ENCODE measurements at places on chromosomes 7 and 10.
A peak's percentile ranks its signal among the peaks of the same experiment; 100 is the strongest.

GRCh38 chr10:14056610-14057332 is 274.0 kb downstream of the FRMD4A start:
- peak; percentile 93 for DNase-seq

DNA sequence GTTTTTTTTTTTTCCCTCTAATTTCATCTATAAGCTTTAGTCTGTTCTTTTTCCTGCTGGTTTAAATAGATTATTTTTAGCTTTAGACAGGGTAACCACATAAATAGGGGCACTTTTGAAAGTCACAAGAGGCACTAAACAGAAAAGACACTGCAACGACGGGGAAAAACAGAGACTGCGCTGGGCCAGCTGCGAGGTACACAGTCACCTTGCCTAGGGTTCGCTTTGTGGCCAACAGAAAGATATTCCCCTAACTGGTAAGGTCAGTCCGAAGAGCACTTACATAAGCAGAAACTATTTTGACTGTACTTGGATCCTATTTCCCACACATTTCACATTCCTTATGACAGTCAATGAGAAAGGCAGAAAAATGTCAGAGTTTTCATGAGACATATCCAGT is 175.6 kb upstream of the PHF14 start:
- DNase-seq: no peak

DNA sequence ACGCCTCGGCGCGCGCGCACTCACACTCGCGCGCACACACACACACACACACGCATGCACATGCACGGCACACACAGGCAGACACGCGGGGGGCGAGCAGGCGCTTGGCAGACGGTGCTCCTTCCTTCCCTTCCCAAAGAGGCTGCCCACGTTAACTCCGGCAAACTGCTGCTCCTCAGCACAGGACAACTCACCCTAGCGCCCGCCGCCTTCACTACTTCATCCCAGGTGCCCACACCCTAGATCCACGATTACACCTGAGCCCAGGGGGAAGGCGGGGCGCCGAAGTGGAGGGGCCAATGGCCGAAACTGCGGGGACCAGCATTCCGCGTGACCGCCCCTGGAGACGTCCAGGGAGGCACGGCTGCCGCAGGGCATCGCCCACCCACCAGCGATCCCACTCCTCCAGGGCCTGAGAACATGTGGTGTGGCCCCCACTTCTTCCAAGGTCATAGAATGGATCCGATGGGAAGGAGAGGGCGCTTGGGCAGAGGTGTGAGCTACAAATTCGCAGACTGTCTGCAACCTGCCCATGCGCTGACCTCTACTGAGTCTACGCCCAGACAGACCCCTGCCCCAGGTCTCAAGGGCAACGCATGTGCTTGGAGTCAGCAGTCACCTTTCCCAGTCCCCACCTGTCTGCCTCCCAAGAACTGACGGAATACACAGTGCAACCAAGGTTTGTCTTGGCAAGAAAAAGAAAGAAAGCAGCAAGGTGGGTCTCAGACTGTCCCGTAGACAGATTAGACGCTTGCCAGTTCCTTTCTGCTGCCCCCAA is 74.6 kb downstream of the CALN1 start:
- no peak for DNase-seq

DNA sequence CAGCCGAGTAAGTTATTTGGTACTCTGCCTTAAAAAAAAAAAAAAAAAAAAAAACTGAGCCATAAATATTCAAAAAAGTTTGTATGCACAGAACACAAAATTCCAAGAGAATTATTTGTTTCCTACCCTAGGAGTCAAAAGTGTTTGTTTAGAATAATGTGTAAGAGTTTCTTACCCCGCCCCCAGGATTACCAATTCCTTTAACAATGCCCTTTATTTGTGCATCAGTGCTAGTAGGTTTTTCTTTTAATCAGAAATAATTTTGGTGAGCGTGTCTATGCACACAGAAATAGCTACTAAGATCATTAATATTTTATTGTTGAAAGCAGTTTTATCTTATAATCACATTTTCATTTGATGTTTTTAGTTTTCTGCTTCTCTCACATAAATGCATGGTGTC is 374.6 kb downstream of the DPP6 start:
- DNase-seq: no peak

GRCh38 chr10:4532976-4533375 is 293.0 kb upstream of the AKR1E2 start:
- no peak for DNase-seq

GRCh38 chr7:110084181-110084807 is 1006.6 kb upstream of the LRRN3 start:
- no peak for DNase-seq

- DNase-seq: no peak
Measured at GRCh38 chr7:79570903-79571302, 117.4 kb upstream of the MAGI2 start.

GRCh38 chr10:63605197-63605967 is 84.2 kb downstream of the REEP3 start:
- peak; percentile 13 for DNase-seq

DNA sequence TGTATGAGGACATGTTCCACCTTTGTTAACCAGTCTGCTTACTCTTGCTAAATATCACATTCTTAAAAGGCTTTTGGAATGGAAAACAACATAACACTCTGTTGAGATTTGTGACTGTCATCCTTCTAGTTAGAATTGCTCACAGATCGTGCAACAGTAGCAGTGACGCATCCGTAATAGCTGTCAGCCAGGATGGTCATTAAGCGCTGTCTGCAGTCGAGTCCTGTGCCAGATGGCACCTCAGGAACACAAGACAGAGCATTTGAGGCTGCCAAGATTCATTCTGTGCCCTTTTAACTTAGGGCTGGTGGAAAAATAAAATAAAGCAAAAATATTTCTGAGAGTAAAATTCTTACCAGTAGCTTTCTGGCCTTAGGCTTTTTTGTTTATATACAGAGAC is 348.6 kb downstream of the ANKRD7 start:
- DNase-seq: no peak

- no peak for DNase-seq
Measured at GRCh38 chr10:80598084-80598798, 60.5 kb downstream of the SH2D4B start.

DNA sequence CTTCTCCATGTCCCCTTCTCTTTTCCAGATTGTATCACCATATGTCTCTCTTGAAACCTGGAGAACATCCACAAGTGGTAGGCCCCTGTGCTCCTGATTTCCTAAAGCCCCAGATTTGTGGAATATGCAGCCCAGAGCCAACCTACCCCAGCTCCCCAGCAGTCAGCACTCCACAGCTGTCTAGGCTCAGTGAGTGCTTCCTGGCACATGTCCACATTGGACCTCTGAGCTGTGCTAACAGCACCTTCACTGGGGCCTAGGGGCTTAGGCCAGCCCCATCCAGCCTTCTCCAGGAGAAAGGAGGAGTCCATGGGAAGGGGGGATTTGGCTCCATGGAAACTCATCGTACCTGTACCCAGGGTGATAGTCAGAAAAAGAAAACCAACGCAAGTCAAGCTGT is 192.7 kb downstream of the FGFR2 start:
- DNase-seq: no peak

GRCh38 chr10:106107706-106108105 is 1056.8 kb downstream of the SORCS1 start:
- peak; percentile 47 for DNase-seq

DNA sequence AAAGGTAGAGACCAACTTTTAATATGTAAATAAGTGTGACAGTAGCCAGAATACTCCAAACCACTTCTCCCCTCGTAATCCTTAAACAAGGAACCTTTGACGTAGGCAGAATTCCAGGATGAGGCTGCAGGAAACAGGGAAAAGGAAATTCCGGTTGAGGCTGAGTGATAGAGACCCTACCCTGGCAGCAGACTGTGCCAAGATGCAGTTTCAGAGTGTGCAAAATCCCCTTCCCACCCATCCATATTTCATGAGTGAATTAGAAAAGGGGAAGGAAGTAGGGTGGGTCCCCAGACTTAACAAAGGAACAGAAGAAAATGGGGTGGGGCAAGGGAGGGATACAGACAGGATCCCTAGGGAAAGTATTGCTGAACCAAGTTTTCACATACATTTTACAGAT is 143.0 kb downstream of the RAPGEF5 start:
- DNase-seq: no peak

Data from fibroblast of skin of abdomen (primary cell).